ENCODE measurements at places on chromosomes 7 and 10.

DNA sequence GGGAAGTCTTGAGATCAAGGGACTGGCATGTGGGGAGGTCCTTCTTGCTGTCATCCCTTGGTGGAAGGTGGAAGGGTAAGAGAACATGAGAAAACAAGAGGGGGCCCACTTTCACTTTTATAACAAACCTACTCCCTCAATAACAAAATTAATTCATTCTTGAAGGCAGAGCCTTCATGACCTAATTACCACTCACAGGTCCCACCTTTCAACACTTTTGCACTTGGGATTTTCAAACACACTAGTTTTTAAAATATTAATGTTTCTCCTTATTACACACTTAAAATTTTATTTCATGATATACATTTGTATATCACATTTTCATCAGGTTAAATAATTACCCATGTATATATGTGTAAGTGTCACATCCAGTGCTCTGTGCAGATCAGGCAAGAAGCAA, 2.0 kb downstream of the ST7 start:
- no peak for DNase-seq

GRCh38 chr7:36591636-36592035, 132.7 kb downstream of the AOAH start:
- DNase-seq: no peak

GRCh38 chr10:22795546-22795945, 81.2 kb upstream of the PIP4K2A start:
- no peak for DNase-seq

- no peak for DNase-seq
Measured at GRCh38 chr10:33537066-33537465, 202.6 kb upstream of the NRP1 start.

DNA sequence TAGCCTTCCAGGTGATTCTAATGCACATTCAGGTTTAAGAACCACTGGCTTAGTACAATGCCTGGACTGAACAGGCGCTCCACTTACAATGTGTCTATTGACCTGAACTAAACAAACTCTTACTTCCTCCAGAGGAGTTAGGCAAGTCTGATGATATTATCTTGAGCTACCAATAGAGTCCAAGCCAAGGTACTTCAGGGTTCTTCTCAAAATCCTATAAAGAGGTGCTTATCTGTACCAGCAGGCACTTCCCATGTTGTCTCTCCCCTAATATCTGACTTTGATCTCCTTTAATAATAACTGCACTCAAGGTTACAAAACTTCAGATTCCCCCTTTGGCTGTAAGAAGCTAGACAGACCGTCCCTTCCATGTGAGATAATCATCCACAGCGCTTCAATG, 157.0 kb upstream of the SVIL start:
- no peak for DNase-seq

- no peak for DNase-seq
Measured at GRCh38 chr7:50356212-50356944, 51.9 kb downstream of the IKZF1 start.

- DNase-seq: no peak
Measured at GRCh38 chr7:99789441-99790070, 5.6 kb upstream of the CYP3A4 start.

DNA sequence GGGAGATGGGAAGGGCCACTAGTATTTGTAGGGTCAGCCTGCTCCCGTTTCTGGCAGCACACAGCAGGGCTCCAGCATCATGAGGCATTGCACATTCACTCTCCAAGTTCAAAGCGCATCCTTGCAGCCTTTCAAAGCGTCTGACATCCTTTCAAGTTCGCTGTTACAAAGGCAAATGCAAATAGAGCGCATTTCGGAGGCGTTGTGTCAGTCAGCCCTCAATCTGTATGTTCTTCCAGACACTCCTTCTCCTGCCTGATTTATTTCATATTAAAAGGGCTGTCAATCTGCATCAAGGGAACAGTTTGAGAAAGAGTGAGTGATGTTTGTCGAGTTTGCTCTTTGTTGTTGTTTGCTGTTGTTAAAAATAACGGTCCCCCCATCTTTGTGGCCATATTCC, 188.5 kb downstream of the SNX10 start:
- no peak for DNase-seq

DNA sequence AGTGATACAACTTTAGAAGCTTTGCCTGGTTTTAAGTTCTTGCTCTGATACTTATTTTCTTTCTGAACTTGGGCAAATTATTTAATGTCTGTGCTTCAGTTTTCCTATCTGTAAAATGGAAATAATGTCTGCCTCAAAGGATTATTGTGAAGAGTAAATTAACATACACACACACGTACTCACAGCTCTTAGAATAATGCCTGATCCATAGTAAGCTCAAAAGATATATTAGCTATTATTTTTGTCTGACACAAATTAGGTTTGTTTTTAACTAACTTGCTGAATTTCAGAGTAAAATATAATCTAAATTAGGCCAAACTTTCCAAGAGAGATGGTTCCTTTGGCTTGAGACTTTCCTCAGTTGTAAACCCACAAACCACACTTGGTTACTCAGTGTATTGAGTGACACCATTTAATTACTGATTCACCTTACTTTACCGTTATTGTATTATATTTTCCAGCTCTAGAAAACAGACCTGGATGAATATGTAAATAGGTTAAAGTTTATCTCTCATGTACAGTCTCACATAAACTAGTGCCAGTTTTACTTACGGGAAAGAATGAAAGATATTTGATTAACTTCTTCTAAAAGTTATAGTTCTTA, 50.4 kb downstream of the VTI1A start:
- DNase-seq: no peak

- no peak for DNase-seq
Measured at GRCh38 chr7:143341842-143342241, 20.7 kb downstream of the FAM131B start.

DNA sequence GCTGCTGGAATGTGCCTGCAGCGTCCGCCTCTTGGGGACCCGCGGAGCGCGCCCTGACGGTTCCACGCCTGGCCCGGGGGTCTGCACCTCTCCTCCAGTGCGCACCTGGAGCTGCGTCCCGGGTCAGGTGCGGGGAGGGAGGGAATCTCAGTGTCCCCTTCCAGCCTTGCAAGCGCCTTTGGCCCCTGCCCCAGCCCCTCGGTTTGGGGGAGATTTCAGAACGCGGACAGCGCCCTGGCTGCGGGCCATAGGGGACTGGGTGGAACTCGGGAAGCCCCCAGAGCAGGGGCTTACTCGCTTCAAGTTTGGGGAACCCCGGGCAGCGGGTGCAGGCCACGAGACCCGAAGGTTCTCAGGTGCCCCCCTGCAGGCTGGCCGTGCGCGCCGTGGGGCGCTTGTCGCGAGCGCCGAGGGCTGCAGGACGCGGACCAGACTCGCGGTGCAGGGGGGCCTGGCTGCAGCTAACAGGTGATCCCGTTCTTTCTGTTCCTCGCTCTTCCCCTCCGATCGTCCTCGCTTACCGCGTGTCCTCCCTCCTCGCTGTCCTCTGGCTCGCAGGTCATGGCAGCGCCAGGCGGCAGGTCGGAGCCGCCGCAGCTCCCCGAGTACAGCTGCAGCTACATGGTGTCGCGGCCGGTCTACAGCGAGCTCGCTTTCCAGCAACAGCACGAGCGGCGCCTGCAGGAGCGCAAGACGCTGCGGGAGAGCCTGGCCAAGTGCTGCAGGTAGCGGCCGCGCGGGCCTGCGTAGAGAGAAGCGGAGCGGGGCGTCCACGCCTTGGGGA, 645 bp downstream of the SLC26A4 start:
- DNase-seq: no peak

DNA sequence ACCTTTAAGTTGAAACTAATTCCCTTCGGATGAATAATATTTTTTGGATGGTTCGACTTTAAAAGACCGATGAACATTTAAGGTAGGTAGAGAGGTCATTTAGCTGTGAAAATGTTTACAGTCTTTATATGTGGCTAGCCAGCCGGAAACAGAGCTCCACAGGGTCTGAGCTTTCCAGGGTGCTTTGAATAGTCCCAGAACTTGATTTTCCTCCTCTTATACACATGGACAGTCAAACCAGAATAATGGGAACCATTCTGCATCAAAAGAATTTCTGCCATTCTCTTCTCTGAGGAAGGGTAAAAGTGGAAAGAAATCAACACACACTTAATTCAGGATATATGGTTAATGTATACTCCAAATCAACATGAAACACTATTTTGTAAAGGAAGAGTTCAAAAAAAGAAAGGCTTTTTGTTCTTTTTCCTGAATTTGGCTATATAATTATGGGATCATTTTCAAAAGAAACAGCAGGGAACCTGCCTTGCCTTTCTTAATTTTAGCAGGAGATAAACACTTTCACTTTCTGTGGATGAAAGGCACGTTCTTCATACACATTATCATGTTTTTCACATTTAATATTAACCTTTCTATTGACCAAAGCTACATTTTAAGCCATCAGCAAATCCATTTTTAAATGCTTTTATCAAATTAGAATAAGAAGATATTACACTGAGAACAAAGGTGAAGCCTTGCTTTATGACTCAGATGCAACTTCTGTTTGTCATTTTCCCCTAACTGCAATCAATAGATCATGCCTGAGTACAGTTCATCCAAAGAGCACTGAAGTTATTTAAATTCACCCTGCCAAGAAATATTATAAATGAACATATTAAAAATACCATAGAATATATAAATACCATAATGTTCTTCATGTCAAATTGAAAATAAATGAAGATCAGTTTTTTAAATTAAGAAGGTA, 307.3 kb downstream of the THSD7A start:
- no peak for DNase-seq

DNA sequence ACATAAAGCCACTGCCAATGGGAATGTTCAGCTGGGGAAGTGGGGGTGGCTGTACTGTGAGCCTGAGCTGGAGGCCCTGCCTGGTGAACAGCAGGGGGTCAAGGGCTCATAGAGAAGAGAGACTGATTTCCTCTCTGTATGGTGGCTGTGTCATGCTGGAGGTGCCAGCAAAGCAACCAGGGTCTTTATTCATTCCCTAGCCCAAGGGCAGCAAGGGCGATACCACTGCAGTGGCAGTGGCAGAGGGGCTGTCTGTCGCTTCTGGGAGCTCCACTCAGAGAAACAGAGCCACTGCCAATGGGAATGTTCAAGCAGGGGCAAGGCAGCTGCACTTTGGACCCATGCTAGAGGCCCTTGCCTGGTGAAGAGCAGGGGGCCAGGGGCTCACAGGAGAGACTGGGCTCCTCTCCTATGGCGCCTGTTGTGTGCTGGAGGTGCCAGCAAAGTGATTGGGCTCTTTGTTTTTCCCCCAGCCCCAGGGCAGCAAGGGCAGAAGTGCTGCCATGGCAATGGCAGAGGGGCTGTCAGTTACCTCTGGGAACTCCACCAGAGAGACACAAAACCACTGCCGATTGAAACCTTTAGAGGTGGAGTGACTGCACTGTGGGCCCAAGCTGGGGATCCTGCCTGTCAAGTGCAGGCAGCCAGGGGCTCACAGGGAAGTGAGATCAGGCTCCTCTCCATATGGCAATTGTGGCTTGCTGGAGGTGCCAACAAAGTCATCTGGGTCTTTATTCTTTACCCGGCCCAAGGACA, 545.1 kb downstream of the SH2D4B start:
- no peak for DNase-seq

GRCh38 chr7:80373429-80374032, 138.3 kb downstream of the GNAT3 start:
- no peak for DNase-seq

- DNase-seq: peak; percentile 65
Measured at GRCh38 chr10:86710987-86711512, 42.7 kb downstream of the LDB3 start.

DNA sequence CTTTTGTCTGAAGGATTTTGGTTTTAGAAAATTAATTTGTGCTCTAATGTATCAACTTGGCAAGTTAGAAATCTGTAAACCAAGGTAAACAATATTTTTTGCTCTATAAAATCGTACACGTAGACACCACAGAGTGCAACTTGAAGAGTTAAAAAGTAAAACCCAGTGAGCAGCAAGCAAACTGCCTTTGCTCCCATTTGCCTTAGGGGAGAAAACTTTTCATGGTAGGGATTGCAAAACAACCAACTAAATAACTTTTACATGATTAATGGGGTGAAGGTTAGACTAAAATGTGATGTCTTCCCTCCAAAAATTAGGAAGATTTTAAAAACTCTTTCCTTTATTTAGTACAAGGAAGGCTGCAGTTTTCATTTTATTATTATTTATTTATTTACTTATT, 224.2 kb upstream of the LYZL1 start:
- no peak for DNase-seq

- DNase-seq: no peak
Measured at GRCh38 chr10:44759122-44759521, 152.0 kb upstream of the TMEM72 start.

DNA sequence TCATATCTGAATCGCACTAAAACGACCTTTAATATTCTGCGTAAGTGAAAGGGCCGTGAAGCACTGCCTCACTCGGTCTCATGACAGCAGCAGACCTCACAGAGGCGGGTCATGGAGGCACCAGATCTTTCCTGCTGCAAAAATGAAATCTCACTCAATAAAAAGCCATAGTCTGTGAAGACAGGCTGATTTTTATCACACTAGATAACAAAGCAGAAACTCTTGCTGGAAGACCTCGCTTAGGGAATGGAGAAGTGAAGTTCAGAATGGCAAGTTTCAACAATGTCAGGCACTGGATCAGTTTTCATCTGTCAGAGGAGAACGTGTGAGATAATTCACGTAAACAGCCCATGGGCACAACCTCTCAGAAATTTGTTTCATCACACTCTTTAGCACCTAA, 8.0 kb downstream of the SEPHS1 start:
- DNase-seq: no peak

GRCh38 chr10:58731276-58731675, 218.6 kb downstream of the BICC1 start:
- no peak for DNase-seq

DNA sequence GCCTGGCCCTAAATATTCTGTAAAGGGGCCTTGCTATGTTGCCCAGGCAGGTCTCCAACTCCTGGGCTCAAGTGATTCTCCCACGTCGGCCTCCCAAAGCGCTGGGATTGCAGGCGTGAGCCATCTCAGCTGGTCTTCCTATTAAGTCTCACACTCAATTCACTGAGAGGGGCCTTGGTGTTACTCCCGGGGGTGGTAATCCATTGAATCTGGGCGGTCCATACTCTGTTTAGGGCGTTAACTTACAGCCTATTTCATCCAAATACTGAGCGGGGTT, 665 bp upstream of the SRRT start:
- no peak for DNase-seq

DNA sequence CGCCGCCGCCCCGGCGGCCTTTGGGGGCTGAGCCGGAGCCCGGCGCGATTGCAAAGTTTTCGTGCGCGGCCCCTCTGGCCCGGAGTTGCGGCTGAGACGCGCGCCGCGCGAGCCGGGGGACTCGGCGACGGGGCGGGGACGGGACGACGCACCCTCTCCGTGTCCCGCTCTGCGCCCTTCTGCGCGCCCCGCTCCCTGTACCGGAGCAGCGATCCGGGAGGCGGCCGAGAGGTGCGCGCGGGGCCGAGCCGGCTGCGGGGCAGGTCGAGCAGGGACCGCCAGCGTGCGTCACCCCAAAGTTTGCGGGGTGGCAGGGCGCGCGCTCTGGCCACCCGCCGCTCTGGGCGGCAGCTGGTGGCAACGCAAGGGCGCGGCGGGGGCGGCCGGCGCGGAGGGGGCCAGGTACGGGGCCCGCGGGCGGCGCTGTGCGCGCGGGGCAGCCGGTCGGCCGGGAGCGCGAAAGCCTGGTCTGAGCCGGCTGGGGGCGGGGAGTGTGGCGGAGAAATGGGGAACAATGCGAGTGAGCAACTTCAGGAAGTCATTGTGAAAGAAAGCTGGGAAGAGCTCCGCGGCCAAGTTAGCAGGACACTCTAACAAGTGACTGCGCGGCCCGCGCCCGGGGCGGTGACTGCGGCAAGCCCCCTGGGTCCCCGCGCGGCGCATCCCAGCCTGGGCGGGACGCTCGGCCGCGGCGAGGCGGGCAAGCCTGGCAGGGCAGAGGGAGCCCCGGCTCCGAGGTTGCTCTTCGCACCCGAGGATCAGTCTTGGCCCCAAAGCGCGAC, at the start of gene IKZF1:
TSS of gene IKZF1 (plus strand) at position 588 of the 782 bp plus-strand sequence. CDS start 14,346 bp downstream, outside the sequence.
- no peak for DNase-seq
